T-helper 17 cell (primary cell): ENCODE measurements at places on chromosomes 13 and 19. TPM values are rescaled to one million over a fixed set of nuclear protein-coding genes. Genes with fewer than 3 reads are reported as not detected.

DNA sequence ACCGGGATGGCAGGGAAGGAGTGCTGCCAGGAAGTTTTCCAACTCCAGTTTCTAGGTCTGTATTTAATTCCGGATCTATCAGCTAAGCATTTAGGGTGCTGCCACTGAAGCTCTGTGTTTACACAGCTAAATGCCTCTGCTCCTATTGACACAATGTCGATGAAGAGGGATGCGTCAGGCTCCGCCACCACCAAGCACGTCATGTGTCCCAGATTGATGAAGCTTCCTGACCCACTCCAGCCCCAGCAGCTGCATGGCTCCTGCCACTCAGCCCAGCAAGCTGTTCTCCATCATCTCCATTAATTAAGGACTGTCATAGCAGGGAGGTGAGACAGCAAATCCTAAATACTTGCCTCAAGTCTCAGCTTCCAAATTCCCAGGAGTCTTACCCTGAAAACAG lies 435.2 kb upstream of the ZNF507 start:
- H3K4me3 ChIP-seq = no peak overlapping the region
- H3K36me3 ChIP-seq = no peaks in the 10 kb centered on the region
- no peaks in the 10 kb centered on the region for H3K27me3 ChIP-seq
- no peak for DNase-seq
- H3K4me1 ChIP-seq = no peaks in the 10 kb centered on the region
- H3K27ac ChIP-seq = no peak overlapping the region

DNA sequence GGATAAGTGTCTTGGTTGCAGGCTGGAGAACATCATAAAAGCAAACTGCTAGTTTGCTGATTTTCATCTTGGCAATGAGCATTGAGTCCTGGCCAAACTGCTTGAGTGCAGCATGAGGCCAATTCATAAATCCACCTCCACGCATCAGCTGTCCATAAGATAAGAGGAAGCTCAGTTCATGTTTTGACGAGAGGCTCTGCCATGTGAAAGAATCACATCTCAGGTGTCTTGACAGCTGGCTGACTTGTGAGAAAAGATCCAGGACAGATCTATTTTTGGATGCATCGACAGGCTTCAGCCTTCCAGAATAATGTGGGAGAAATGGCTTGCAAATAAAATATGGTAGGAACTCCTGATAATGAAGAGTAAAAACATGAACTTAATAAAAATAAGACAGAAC lies 5.4 kb upstream of the ZNF682 start:
- H3K27ac ChIP-seq = no peak overlapping the region
- H3K4me3 ChIP-seq = no peak overlapping the region
- DNase-seq = no peak
- no peaks in the 10 kb centered on the region for H3K4me1 ChIP-seq
- H3K36me3 ChIP-seq = no peaks in the 10 kb centered on the region
- peaks cover 7% of the 10 kb centered on the region for H3K27me3 ChIP-seq

GRCh38 chr13:71274923-71275608 lies 591.9 kb downstream of the DACH1 start:
- no peaks in the 10 kb centered on the region for H3K36me3 ChIP-seq
- H3K27ac ChIP-seq = no peak overlapping the region
- DNase-seq = no peak

DNA sequence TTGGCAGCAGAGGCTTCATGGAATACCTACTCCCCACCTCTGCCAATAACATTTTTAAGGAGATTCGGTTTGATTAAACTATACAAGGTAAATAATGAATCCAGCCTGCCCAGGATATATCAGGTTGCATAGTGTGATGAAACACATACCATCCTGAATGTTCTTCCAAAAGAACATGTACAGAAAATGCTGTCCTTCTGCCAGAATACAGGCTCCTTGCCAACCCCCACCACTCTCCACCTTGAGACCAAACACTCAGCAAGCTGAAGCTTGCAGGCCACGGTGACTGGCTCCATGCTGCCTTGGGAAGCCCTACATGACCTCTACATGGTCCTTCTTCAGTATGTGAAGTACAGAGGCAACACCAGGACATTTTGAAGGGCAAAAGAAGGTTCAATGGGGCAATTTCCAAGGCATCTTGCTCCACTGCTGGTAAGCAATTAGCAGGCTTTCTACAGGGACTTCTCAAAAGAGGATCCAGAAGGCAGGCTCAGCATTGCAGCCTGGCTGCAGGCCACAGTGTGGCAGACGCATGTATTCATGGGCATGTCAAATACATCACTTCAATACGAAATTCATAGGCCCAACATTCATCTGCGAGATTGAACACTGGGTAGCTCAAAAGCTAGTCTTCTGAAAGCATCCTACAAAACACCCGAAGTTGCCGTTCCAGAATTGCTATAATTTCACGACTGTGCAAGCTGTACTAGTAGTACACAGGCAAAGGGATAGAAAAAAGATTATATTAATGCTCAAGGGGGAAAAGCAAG lies 62.4 kb upstream of the SERP2 start:
- peaks cover 47% of the 10 kb centered on the region for H3K27me3 ChIP-seq
- H3K4me3 ChIP-seq = no peak overlapping the region
- no peak for DNase-seq

DNA sequence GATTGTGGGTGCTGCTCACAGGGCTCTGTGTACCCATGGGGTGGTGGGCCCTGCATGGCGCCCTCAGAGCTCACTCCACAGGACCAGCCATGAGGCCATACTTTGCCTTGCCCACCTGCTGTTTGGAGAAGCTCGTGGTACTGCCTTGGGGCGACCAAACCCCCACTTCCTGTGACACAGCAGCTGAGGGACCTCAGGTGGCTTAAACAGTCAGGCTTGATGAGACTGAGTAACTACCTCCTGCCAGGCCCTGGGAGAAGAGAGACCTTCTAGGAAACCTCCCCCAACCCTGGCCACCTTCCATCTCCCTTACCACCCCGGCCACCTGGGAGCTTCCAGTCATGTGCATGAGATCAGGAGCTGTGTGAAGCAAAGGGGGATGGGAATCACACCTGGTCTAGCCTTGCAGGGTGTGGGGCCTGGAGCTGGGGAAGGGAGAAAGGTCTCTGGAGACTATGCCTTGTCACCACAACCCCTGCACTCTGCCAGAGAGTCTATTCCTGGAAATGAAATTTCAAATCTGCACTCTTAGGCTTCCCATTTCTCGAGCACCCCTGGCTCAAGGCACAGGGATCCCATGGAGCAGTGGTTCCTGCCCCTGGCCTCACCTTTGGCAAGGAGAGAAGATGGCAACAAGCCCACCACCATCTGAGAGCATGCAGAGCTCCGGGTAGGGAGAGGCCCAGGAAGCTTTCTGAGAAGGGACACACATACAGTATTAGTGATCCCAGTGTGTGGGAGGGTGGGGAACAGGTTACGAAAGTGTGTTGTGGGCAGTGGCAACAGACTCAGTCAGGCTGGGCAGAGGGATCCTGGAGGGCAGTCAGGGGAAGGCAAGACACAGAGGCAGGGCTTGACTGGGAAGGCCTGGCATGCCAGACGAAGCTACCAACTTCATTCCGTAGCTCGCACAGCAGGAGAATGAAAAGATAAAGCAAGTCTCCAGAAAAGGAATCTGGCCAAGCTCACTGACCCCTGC lies 125.0 kb downstream of the URI1 start:
- no peaks in the 10 kb centered on the region for H3K36me3 ChIP-seq
- DNase-seq = no peak
- peaks cover 5% of the 10 kb centered on the region for H3K27me3 ChIP-seq
- H3K27ac ChIP-seq = no peak overlapping the region
- no peaks in the 10 kb centered on the region for H3K4me1 ChIP-seq

DNA sequence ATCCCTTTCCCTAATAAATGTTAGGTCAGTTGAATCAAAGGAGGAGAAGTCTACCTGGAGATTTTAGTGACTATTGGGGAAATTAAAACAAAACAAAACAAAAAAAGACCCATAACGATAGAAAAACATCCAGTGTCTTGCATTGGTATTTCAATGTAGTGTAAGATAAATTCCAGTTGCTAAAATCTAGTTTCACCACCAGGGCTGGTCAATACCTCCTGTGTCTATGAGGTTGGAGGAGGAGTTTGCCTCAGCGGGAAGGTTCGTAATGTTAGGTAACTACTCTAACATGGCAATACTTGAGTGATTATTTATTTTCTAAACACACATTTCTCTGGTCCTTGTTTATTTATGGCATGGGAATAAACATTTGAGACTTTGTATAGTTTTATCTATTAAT lies 483.2 kb downstream of the FGF9 start:
- no peak overlapping the region for H3K4me3 ChIP-seq
- DNase-seq = no peak
- H3K36me3 ChIP-seq = no peaks in the 10 kb centered on the region
- no peaks in the 10 kb centered on the region for H3K4me1 ChIP-seq
- no peaks in the 10 kb centered on the region for H3K27me3 ChIP-seq

DNA sequence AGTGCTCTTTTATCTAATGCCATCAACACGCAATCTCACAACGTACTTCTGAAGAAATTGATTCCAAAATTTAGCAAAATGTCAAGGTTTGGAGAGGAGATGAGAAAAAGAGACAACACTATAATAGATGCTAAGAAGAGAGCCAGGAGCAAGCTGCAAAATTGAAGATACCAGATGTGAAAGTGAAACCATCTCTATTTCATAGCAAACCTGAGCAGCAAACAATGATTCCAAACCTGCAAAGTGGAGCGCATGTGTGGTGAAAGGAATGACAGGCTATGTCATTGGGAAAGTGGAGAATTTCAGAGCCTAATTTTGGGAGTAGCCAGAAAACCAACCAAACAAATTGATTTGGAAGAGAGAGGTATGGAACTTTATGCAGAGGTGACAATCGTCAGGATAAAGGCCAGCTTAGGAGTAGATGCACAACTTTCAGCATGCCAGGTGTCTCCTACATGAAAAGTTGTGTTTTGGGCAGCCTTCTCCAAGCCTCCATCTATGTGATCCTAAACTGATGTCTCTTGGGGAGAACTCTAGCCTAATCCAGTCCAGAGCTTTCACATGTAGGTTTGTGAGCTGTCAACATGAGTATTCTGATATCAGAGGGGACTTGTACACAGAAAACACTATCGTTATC lies 158.4 kb upstream of the FNDC3A start:
- H3K36me3 ChIP-seq = no peaks in the 10 kb centered on the region
- DNase-seq = no peak
- peak overlapping the region; percentile 89 for H3K27ac ChIP-seq
- H3K4me3 ChIP-seq = peak overlapping the region; percentile 90

DNA sequence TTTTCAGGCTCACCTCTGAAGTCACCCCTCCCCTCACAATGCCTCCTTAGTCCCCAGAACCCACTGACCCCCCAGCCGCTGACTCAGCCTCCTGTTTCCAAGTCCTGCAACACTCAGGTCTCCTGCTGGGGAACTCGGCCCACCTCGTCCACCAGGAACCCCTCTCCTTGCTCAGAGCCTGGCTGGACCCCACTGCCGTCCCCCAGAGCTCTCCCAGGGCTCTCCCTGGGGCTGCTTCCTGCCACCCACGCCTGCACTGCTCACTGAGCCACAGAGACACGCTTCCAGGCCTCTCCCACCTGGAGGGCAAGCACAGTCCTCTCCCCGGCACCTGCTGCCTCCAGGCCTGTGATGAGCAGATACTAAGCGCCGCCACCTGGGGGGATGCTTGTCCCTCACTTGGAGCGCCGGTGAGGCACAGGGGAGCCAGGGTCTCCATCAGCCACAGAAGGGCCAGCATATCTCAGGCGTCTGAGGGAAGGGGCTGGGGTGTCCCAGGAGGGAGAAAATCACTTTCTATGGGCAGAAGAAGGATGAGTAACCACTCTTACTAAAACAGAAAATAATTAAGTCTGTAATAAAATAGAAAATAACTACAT lies 53.8 kb downstream of the KLF2 start:
- peaks cover 9% of the 10 kb centered on the region for H3K36me3 ChIP-seq
- no peaks in the 10 kb centered on the region for H3K27me3 ChIP-seq
- peaks cover 59% of the 10 kb centered on the region for H3K4me1 ChIP-seq
- H3K4me3 ChIP-seq = peak overlapping the region; percentile 74

GRCh38 chr19:13795595-13796300 lies 505 bp downstream of the ZSWIM4 start:
- peaks cover 24% of the 10 kb centered on the region for H3K4me1 ChIP-seq
- DNase-seq = no peak
- H3K36me3 ChIP-seq = no peaks in the 10 kb centered on the region
- no peaks in the 10 kb centered on the region for H3K27me3 ChIP-seq
- peak overlapping the region; percentile 94 for H3K4me3 ChIP-seq
- peak overlapping the region; percentile 85 for H3K27ac ChIP-seq

DNA sequence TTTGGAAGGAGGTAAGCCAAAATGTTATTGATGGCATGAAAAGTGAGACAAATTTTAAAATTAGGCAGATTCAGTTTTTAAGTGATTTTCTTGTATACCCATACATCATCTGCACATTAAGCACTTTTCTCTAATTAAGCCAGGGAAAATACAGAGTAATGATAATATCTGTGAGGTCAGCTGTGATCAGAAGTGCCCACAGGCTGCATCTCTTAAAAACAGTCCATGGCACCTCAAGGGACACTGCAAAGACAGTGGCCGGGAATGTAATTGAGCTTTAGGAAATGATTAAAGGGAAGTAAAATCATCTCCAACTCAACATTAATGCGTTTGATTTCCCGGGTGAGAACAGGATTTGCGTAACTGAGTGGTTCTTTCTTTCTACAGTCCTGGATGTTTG lies 2.0 kb downstream of the COL4A1 start:
- H3K27ac ChIP-seq = no peak overlapping the region
- peaks cover 69% of the 10 kb centered on the region for H3K27me3 ChIP-seq
- peaks cover 10% of the 10 kb centered on the region for H3K36me3 ChIP-seq
- H3K4me1 ChIP-seq = peaks cover 12% of the 10 kb centered on the region
- no peak overlapping the region for H3K4me3 ChIP-seq

DNA sequence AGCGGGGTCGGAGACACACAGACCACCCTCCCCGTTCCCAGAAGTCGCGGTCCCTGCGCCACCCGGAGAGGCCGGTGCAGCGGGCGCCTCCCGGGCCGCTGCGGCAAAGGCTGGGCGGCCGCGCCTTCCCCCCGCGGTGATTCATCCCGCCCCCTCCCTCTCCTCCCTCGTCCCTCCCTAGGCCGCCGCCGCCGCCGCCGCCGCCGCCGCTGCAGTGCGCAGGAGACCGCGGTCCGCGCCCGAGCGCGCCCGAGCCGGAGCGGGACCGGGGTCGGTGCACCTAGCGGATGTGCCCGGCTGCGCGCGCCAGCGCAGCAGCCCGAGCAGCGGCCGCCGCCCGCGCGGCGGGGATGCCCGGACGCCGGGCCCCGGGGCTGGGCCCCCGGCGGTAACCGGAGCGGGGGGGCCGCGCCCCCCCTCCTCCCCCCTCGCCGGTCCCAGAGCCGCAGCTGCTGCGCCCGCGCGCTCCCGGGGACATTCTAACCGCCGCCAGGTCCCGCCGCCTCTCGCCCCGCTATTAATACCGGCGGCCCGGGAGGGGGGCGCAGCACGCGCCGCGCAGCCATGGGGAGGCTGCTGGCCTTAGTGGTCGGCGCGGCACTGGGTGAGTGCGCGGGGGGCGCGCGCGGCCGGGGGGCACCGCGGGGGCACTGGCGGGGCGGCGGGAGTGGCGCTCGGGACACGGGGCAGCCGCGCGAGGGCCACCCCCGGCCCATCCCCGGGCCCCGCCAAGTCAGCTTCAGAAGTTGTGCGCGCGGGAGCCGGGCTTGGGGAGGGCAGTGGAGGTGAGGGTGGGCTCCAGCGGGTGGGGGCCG lies at the start of gene SCN1B:
Gene SCN1B (plus strand): TSS at position 214 of the 815 bp plus-strand sequence. CDS start 351 bp downstream, at position 565.
- peak within 1 kb of the TSS; percentile 89 for H3K27ac ChIP-seq
- peak; percentile 55 for DNase-seq
- H3K27me3 ChIP-seq = peaks cover 8% of the 10 kb centered on the region
- H3K4me1 ChIP-seq = peaks cover 13% of the 10 kb centered on the region

CDC42EP5 gene
- not detected for total RNA-seq

SRRM5 gene
- total RNA-seq = 0.40 TPM

RYR1 gene
- 3.1 TPM for total RNA-seq

CRLF1 gene
- not detected for total RNA-seq

EPSTI1 gene
- 44.0 TPM for total RNA-seq

VSIG10L gene
- 0.22 TPM for total RNA-seq

ZNF345 gene
- total RNA-seq = 8.2 TPM

NLRP7 gene
- not detected for total RNA-seq

URAD gene
- not detected for total RNA-seq
